ENCODE measurements at places on chromosomes 1 and 21. TPM values are rescaled to one million over a fixed set of nuclear protein-coding genes. Genes with fewer than 3 reads are reported as not detected.

The TNFRSF9 gene
- 0.07 TPM for total RNA-seq

The PRDX1 gene
- total RNA-seq, result 297 TPM

The NHLH1 gene
- total RNA-seq, result 0.18 TPM

The AIRE gene
- total RNA-seq, result not detected
